ENCODE measurements at places on chromosomes 2 and 18. TPM values are rescaled to one million over a fixed set of nuclear protein-coding genes. Genes with fewer than 3 reads are reported as not detected.

The ZNF892 gene
- 1.4 TPM for polyA plus RNA-seq

The PECR gene
- 9.3 TPM for polyA plus RNA-seq

The COL6A3 gene
- polyA plus RNA-seq: 412 TPM

The METTL8 gene
- polyA plus RNA-seq: 13.1 TPM

The TLX2 gene
- polyA plus RNA-seq: 0.51 TPM

The AP1S3 gene
- polyA plus RNA-seq: 2.1 TPM

- DNase-seq: no peak
Measured at GRCh38 chr2:239150125-239151011, 250.5 kb downstream of the HDAC4 start.

GRCh38 chr2:13537771-13538349 is 821.1 kb downstream of the TRIB2 start:
- no peak for DNase-seq

DNA sequence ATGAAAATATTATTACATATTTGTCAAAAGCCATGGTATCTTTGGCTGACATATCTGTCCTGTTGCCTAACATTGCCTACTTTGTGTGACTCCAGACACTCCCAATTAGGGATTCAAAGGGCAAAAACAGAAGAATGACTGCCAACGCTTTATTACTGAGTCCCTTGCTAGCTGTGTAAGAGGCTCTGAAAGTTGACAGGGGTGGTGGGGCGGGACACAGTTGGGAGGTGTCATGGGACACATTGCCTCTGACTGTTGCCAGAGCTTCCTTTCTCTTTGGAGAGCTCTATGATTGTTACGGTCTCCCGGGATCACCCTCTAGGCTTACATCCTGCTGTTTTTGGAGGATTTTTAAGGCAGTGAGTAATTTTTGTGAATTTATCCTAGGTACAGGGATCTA is 249.6 kb upstream of the ACVR2A start:
- no peak for DNase-seq

DNA sequence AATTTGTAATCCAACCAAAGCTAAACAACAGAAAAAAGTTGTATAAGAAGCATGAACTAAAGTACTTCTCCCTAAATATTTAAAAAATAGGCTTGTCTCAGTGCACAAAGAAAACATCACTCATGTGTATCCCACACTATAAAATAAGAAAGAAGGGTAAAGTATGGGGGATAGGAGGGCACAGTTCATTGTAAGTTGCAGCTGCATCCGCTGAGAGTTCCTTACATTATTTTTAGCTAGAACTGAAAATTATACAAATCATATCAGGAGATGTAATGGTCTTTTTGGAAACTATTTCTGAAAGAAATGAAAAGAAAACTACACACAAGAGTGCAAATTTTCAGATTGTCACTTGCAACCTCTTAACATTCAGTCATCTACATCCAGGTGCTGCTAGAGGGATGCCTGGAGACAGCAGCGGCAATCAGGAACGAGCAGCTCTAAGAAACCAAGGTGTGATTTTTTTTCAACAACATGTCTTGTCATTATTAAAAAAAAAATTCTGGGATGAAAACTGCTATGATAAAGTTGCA is 273.6 kb downstream of the ASXL3 start:
- DNase-seq: no peak

GRCh38 chr2:2782007-2782406 is 450.9 kb upstream of the MYT1L start:
- no peak for DNase-seq

GRCh38 chr2:116491292-116491691 is 1323.2 kb upstream of the DDX18 start:
- no peak for DNase-seq

GRCh38 chr2:174001107-174001506 is 35.9 kb upstream of the SP3 start:
- DNase-seq: no peak

DNA sequence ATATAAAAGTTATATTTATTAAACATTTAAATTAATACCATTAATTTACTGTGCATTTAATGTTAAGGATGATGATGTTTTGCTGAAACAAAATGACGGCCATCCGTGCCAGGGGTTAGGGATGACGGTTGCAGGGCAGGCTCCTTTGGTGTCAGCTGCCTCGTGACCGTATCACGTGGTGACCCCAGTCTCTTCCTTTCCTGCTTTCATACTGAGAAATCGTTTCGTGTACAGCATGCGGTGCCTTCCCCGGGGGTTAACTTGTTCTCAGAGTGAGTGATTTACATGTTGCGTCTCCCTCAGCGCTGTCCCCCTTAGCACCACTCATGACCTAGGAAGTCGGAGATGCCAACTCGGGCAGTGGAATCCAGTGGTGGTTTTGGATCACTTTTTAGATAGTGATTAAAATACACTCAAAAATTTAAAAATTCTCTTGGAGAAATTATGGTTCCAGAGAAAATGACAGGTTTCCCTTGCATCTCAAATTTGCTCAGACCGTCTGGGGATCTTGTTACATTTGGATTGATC is 290.8 kb downstream of the GBX2 start:
- no peak for DNase-seq

DNA sequence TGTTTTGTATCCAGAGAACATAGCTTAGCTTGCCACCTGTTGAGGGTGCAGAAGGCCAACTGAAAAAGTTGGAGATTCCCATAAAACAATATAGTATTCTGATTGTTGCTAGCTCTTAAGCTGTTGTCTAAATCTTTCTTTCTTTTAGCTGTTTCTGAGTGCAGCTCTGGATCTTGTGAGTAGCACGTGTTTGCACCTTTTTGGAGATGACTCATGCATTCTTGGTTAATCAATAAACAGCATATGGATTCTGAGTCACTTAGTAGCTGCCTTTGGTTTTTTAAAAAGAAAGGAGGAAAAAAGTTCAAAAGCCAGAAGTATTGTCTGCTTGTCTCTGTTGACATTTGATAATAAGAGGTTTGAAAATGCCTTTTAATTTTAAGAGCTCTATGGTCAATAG is 483.0 kb upstream of the FSIP2 start:
- DNase-seq: no peak

DNA sequence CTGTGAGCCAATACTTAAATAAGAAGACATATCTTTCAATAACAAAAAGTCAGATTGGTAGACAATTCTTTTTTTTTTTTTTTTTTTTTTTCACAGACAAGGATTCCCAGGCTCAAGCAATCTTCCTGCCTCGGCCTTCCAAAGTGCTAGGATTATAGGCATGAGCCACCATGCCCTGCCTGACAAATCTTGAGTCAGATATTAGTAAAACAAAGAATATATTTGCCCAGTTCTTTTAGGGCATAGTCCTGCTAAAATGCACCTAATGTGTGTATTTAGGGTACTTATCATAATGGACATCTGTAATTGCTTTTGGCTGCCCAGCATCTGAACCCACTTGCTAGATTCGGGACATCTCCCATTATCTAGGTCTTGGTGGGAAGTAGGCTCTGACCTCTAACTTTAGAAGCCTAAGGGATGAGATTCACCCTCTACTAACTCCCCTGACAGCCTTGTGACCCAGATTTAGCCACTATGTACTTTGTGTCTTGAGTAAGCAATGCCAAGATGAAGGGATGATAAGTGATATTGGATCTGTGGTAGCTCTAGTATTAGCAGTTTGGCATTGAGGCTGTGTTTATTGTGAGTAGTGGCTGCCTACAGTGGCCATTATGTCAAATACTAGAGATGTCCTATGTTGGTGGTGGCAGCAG is 18.5 kb upstream of the PSME4 start:
- no peak for DNase-seq

GRCh38 chr2:136534811-136535210 is 230.5 kb upstream of the THSD7B start:
- DNase-seq: no peak

All from urinary bladder (tissue), 4 donors.